Urinary bladder (tissue), 4 donors: ENCODE measurements at places on chromosomes 1 and 21.

DNA sequence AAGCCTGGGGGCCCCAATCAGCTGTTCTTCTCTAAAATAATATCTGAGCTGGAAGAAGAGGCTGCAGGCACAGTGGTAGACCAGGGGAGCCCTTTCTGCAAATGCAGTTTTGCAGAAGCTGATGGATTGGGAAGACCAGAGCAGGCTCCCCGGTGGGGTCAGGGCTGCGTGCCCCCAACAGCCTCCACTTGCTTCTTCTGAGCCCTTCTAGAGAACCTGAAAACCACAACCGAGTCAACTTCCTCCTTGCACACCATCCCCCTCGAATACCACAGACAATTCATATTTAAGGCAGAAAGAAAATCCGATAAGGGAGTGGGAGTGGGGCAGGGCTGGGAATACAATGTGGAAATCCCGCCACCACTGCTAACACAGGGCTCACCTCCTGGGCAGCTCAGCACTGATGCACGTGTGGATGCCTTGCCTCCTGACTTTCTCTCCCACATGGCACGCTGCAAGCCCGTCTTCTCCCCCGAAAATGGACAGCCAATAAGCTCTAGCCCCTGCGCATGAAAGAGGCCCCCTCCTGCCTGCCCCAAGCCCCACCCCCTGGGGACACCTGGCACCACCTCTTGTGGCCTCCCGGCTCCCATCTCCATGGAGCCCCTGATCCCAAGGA lies 25.4 kb upstream of the ALDH4A1 start:
- no peak for DNase-seq

DNA sequence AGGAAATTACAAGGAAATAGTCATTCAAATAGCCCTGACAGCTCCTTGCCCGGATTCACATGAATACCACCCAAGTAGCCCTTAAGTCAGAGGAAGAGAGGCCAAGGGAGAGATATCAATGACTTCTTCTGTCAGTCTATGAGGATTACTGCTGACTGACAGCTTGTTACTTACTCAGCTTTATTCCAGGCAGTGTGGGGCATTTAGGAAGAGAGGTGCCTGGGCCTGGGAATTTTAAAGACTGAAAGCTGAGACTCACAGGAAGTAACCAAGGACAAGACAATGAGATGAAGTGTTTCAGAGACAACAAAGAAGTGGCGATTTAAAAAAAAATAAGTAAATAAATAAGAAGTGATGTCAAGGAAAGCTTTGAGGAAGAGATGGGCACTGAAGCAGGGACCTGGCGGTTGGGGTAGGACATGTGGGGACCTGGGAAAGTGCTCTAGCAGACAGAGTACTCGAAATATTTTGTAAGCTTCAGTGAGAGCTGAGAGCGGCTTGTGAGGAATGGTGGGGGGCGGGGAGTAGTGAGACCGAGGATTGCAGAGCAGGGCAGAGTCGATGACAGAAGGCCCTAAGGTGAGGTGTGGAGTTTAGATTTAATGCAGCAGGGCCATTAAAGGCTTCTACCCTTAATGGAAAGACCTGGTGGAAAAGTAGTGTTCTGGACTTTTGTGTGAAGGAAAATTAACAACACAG lies 58.9 kb downstream of the ST3GAL3 start:
- no peak for DNase-seq

GRCh38 chr21:45974073-45975019 lies 7.2 kb upstream of the COL6A1 start:
- no peak for DNase-seq

- no peak for DNase-seq
Measured at GRCh38 chr1:211738691-211739301, 63.4 kb upstream of the NEK2 start.

GRCh38 chr1:15937146-15937545 lies 38.8 kb downstream of the ZBTB17 start:
- DNase-seq: no peak

GRCh38 chr1:160953030-160953429 lies 1.6 kb downstream of the ITLN2 start:
- DNase-seq: no peak

DNA sequence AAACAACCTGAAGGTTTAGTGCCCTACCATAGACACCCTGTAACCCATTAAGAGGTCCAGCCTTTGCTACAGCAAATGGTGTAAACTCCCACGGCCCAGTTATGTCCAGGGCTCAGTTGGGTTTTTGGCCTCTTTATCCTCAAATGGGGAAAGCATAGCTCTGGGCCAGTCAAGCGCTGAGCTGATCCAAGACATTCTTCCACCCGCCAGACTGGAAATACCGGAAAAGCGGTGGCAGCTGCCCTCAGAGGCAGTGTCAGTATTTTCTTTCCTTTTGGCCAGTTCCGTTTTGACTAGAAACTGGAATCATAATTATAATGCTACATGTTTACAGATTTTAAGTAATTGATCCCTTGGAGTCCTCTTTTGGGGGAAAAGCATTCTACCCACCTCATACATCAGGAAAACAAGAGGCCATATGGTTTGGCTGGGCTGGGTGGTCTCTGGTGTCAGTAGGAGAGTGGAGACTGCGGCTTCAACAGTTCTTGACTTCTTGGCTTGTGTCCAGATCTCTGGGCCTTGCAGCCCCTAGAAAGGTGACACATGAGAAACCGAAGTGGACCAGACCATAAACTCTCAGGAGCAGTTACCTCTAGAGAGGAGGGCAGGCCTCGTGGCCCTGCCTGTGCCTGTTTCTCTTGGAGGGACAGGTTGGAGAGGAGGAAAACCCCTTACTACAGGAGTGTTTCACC lies 30.2 kb upstream of the CLDN14 start:
- peak; percentile 64 for DNase-seq
